Activated naive CD4-positive, alpha-beta T cell (primary cell): ENCODE measurements at places on chromosomes 3 and 15.

DNA sequence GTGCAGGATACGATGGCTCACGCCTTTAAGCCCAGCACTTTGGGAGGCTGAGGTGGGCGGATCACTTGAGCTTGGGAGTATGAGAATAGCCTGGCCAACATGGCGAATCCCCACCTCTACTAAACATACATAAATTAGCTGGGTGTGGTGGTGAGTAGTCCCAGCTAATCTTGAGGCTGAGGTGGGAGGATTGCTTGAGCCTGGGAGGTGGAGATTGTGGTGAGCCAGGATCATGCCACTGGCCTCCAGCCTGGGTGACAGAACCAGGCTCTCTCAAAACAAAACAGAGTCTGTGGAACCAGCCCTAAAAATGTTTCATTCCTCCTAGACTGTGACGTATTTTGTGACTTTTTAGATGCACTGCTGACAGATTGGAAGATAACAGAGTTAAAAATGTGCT lies 34.3 kb upstream of the RAD51 start:
- no peak for DNase-seq

DNA sequence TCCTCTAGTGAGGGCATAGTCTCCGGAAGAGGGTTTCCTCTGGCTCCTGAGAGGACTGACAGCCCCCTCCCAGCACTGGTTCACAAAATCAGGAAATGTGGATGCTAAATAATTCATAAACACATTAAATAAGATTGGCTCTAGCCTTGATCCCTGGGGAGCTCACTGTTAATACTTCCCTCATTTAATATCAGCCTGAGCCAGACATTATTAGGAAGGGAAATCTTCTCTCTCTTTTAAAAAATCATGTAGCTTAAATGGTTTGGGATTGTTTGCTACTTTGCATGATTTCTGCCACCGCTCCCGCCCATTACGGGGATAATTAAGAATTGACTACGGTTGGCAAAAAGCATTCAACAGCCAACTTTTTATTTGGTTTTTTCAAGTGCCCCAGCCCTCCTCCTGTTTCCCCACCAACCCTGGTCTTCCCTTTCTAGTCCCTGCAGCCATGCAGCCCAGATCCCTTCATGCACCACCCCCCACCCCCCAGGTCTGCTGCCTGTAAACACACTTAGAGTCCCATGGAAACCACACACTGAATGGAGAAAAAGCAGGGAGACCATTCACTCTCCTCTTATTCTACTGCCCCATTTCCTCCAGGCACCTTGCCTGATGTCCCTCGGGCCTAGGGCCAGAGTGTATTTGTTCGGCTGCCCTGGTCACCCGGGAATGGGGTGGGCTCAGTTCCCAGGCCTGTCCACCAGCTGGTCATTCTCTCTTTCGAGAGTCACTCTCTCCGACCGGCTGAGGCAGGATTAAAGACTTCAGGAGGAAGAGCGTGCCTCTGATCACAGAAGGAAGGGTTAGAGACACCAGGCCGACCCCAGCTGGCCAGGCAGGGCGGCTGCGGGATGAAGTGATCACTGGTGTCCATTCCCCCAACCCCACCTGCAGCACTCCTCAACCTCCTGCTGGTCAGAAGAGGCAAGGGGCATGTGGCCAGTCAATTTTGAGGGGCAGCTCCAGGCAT lies 45.1 kb downstream of the SEMA5B start:
- no peak for DNase-seq

DNA sequence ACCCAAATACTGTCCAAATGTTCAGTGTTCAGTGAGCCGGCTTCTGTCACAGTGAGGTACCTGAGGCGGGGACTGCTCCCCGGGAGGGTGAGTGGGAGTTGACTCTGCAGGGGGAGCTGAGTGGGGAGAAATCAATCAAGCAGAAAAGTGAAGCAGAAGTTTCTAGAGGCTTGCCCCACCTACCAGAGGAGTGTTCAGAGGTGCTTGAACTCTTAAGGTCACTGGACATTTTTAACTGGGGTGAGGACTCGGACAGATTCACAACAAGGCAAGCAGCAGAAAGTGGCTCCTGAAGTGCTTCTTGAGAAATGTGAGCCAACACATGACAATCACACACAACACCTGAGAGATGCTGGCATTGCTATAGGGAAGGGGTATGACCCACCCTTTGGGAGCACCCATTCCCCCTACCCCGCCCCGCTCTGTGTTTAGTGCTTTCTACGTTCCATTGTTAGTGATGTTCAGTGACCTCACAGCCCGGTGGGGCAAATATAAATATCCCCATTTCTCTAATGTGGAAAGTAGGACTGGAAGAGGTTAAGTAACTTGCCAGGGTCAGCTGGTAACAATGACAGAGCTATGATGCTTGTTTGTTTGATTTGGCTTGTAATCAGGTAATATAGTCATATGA lies 48.6 kb upstream of the AKAP13 start:
- DNase-seq = no peak

DNA sequence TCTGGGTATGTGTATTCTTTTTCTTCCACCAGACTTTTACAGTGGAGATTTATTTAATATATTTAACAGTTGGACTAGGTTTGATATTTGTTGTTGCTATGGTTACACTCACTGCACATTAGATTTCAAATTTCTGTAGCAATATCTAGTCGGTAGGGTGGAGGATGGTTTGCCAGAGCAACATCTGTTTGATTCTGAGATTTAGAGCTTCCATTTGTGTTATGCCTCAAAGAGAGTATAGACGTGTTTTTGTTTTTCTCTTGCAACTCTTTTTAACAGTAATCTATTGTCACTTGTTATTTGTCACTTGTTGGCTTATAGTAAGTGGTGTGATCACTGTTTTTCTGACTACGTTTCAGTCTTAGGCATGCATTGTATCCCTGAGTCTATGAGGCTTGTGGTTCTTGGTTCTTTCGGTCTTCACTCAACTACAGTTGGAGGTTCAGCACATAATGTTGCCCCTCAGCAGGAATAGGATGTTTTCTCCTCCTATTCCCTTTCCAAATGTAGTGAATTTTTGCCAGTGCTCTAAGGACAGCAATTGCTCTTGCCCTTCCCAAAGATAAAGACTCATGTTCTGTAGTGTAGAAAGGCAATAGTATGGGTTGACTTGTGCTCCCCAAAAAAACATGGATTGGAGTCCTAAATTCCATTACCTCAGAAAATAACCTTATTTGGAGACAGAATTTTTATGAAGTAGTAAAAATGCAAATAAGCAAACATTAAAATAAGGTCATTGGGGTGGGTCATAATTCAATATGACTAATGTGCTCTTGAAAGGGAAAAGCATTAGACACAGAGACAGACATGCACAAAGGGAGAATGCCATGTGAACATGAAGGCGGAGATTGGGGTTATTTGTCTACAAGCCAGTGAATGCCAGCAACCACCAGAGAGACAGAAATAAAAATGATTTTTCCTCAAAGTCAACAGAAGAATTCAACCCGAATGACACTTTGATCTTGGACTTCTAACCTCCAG lies 692.1 kb downstream of the DIPK2A start:
- DNase-seq = no peak

GRCh38 chr3:86937306-86937791 lies 53.6 kb downstream of the VGLL3 start:
- no peak for DNase-seq

GRCh38 chr15:32986147-32986546 lies 208.4 kb downstream of the FMN1 start:
- no peak for DNase-seq

- DNase-seq = no peak
Observed at GRCh38 chr3:105773291-105773690, 95.5 kb downstream of the CBLB start.

GRCh38 chr3:47464588-47464987 lies 11.2 kb downstream of the SCAP start:
- DNase-seq = no peak
